Stimulated activated CD4-positive, alpha-beta T cell treated with anti-CD3 and anti-CD28 coated beads, Interleukin-1b, Interleukin-23, amount 100 ng/mL, for 1 hour (primary cell): ENCODE measurements at places on chromosomes 6 and 20.

- DNase-seq: no peak
Observed at GRCh38 chr6:128244751-128245405, 275.5 kb downstream of the PTPRK start.

DNA sequence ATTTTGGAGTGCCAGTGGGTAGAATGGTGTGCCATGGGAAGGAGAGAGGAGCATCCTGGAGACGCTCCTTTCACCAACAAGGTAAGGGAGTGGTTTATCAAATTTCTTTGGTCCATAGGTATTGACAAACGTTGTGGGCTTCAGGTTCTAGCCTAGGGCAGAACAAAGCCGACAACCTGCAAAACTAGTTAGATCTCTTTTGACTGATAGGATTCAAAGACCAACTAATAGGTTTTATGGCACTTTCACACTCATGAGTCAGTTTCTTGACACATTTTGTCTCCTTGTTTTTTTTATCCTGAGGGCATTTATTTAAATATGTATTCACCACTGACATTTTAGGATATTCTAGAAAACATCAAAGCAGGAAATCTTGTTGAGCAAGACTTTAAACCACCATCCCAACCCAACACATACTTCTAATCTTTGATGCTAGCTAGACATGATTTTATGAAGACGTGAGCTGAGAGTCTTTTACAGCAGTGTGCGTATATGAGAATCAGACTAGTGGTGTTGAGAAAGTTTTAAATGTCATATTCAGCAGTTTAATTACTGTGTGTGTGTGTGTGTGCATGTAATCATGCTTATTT lies 370.4 kb upstream of the HSF2 start:
- no peak for DNase-seq

DNA sequence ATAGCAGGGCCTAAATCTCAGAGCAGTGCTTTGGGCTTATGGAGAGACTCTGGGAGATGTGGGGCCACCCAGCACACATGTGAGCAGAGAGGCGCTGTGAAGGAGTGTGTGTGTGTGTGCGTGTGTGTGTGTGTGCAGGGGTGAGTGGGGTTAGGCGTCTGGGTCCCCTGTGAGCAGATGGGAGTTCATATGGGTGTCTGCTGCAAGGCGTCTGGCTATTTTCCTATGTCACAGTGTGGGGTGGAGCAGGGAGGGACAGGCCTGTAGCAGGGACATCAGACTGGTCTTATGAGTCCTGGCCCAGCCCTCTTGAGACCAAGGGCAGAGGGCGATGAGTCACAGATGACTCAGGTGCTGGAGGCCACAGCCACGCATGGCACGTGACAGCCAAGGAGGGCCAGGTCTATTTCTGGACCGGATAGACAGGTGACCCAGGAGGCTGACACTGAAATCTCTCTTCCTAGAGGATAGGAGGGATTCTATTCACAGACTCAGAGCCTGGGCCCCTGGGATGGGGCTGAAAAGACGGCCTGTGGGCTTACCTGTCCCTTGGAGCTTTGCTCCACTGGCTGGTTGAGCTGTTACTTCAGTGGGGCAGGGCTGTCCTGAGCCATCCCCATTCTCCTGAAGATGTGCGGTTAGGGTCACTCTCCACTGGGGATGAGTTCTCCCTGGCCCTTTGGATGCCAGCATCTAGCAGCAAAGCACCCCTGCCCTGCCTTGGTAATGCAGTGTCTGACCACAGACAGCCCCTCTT lies 28.9 kb downstream of the VEGFA start:
- no peak for DNase-seq

DNA sequence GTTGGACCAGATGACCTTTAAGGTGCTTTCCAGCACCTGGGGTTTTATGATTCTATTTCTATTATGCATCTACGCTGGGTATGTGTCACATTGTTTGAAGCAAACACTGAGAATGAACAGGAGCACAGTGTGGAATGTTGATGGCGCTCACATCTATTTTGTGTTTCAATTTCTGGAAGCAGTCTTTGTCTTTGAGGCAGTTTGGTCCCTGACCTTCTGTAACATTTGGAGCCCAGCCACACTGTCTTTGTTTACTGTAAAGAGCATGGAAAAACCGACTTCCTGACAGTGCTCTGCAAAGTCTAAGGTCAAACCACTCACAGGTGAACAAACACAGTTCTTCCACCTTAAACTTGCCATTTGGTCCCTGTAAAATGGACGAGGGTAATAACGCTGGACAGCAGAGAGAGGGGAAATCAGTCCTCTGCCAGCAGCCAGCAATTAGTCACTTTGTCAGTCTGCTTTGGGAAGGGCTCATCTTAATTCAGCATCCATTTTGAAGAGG lies 155.5 kb downstream of the PRL start:
- DNase-seq: no peak

DNA sequence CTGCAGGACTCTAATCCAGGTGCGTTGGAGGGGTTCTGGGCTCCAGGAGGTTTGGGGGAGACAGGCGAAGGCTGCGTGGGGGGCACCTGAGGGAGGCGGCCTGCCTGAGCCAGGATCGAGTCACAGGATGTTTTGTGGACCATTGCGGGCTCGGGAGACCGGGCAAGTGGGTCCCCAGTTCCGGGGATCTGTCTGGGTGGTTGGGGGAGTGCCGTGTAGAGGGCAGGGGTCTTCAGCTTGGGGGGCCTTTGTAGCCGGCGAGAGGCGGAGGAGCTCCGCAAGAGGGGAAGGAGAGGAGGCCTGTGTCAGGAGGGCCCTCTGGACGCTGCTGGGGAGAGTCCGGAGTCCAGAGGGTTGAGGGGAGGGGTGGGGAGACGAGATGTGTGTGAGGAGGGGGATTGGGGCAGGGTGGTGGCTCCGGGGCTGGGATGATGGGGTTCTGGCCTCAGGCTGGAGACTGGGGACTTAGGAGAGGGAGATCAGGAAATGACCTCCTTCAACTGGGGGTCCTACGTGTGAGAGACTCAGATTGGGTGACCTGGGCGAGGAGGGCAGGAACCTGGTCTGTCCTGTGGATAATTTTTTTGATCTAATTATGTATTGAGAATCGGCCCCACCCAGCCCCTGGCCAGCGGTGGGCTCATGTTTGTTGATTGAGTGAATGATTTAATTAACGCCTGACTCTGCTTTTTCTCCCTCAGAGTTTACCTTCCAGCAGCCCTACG lies 505 bp downstream of the SNAI1 start:
- DNase-seq: no peak

- DNase-seq: no peak
Observed at GRCh38 chr6:161308075-161308655, 34.3 kb upstream of the AGPAT4 start.

DNA sequence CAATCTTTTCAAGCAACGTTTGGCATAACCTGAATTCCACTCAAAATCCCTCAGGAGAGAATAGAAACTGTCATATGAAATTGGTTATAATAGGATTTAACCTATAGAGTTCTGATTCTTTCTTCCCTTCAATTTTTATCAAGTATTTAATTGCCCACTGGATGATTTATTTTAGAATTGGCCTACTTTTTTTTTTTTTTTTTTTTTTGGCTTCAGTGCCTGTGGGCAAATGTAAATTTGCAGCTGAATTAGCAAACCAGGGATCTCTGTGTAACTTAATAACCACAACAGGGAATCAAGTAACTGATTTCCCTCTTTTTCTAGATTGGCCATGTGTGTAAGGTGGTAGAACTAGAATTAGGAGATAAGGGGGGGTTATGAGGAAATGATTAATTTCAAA lies 157.0 kb downstream of the SOX4 start:
- no peak for DNase-seq

DNA sequence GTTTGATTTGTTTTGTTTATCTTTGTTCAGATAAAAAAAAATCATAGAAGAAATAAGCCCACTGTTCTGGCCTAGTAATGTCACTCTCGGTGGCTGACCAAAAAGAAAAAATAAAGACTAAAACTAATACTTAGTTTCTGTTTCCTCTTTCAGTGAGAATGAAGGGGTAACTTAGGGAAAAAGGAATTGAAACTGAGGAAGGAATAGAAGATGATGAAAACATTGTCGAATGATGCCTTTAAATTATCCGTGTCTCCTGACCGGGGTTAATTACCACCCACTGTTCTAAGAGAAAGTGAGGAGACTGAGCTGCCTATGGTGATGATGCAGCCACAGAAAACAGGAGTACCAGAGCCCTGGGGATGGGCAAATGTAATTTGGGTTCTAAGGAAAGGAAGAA lies 73.1 kb downstream of the PTCHD4 start:
- DNase-seq: no peak

DNA sequence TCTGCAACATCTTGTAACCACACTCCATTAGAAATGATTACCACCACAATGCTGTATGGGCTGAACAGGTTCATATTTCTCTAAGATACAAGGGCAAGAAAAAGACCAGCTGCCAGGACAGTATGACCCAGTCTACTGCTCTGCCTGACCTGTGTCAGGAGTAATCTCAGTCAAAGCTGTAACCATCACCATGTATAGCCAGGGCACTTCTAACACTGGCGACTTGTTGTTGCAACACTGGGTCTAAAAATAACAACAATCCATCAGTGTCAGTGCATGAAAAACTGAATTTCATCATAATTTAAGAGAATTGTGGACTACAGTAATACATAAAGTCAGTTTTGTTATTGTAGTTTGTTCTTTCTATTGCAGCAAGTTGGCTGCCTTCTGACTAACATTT lies 738.6 kb upstream of the ADGRB3 start:
- no peak for DNase-seq

DNA sequence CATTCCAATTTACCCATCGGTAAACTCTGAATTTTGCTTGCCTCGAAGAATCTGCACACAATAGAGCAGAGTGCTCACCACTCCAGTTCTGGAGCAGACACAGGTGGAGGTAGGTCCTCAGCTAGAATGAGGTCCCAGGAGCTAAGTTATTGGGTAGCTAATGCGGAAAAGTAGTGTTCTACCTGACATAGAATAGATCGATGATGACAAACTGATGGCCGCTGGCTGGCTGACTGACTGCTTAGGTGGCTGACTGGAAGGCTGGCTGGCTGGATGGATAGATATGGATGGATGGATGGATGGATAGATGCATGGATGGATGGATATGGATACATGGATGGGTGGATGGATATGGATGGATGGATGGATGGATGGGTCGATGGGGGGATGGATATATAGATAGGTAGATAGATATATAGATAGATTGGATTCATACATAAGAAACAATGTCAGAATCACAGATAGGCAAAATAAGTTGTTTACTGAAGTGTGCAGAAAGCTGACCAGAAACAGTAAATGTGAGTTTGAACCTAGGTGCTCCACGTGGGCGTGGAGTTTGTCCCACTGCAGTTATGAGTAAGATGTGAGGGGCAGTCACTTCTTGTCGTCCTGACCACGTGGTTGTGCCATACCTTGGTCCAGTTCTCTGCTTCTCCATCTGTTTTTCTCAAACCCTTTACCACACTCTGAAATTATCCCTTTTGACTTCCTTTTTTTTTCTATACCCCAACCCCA lies 62.1 kb downstream of the TBXT start:
- DNase-seq: no peak

GRCh38 chr6:41284726-41285125 lies 1.8 kb downstream of the TREM1 start:
- DNase-seq: no peak

- DNase-seq: no peak
Observed at GRCh38 chr6:110980227-110980626, 1.6 kb upstream of the RPF2 start.

GRCh38 chr6:44470746-44471145 lies 83.2 kb downstream of the CDC5L start:
- no peak for DNase-seq

DNA sequence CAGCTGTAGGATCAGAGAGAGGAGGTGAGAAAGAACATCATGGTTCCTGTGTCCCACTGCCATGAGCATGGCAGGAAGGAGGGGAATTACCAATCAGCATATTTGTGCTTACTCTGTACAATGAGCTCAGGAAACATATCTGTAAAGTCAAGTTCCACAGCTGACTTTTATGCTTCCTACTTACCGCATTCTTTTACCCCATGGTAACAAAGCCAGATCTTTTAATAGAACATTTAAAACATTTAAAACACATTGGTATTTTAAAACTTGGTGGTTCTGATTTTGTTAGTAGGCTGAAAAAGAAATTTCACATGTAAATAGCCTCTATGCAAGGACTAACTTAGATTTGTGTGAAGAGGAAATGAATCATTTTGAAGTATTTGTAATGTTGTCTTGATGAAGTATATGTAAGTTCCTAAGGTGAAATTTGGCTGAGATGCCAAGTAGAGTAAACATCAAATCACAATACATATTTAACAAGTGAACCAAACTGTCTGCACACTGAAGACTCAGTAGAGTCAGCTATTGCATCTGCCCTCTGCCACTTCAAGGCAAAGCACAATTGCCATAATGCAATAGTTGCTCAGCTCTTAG lies 114.7 kb downstream of the GJA10 start:
- no peak for DNase-seq

DNA sequence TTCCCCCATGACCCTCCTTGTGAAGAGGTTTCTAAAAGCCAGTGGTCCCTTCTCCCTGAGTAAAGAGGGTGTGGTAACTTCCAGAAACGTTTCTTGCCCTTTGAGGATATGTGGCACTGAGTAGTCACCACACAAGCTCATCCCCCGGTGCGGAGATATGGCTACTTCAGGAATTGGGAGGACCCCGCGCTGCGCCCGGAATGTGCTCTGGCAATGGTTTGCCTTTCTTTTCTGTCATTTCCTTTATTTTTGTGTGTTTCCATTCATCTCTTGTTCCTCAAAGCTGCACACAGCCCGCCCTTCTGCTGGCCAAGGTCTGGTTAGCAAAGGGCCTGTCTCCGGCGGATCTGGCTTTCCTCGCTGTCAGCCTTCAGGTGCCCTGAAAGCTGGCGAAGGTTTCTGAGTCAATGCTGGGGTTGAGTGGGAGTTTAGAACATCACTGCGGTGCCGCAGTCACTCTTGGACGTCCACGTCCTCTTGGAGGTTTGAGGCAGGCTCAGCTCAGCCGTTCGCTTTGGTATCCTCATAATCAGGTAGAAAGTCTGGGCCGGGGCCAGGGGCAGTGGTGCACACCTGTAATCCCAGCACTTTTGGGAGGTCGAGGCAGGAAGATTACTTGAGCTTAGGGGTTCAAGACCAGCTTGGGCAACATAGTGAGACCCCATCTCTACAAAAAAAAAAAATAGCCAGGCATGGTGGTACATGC lies 67.2 kb downstream of the TCP11 start:
- DNase-seq: no peak

- DNase-seq: no peak
Observed at GRCh38 chr6:166541876-166542579, 44.5 kb downstream of the RAMACL start.

DNA sequence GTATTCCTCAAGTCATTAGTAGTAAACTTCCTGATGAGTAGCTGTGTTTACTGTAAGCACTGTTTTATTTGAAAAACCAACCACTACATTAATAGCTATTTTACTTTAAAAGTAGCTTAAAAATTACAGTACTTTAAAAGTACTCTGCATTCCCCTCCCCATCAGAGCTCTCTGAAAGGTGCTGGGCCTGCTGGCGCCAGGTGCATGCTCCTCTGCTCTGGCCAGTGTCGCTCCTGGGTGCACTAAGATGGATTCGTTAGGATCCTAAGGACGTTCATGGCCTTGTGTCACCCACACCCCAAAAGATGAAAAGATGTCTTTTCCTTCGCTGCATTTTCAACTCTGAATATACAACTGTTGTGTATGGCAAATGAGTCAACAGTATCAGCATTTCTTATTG lies 43.9 kb upstream of the KIF25 start:
- no peak for DNase-seq
